Left renal cortex interstitium (tissue), 4 donors: ENCODE measurements at places on chromosomes 6 and 20.

DNA sequence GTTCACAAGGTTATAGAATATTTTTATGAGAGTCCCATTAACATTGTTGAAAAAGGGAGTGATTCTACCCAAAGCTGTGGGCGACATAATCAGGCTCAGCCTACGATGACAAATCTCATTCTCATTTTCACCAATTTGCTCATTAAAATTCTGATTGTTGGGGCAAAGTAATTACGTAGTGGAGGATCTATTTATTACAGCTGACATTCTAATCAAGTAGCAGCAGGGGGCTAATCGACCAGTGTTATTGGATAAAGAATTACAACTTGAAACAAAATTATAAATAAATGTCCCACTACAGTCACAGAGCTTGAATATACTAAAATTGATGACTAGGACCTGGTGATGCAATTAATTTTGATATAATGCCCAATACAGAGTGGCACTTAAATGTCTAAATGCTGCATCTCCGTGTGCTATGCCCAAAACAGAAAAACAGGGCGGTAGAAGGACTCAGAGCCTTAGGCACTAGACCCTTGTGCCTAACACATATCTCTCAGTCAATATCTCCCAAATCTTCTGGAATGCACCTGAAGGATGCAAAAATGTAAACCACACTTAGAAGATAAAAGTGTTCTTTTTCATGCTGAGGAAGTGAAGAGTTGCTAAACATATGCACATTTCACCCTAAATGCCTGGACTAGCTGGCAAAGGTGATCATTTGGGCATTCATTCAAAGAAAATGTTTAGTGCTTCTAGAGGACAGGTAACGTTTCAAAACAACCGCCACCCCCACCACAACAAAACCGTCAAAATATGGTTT, 88.3 kb downstream of the CD24 start:
- no peak for DNase-seq

DNA sequence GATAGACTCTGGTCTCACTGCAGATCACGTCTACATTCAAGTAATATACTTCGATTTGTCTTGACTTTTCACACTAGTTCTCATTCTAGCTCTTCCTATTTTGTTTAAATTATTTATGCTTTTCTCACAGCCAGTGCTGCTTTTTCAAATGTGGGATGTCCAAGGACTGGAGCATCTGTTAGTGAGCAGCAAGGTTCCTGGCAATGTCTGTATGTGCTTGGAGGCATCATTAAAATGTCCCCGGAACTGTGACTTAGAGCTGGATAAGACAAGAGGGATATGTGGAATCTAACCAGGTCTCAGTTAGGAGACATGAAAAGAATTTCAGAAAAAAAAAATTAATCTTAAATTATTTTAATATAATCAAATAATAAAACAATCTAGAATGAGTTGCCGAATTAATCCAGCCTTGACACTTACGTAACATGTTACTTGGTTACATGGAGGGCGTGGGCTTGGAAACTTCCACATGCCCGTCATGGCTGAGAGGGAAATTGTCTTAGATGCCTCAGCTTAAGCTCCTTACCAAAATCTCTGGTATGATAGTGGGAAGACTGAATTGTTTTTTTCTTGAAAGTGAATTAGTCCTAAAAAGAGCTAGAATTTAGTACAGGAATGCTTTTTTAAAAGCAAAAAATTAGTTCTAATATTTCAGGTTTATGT, 21.4 kb upstream of the CARMIL1 start:
- DNase-seq: no peak

- no peak for DNase-seq
Measured at GRCh38 chr6:135428078-135428477, 69.5 kb downstream of the AHI1 start.

- no peak for DNase-seq
Measured at GRCh38 chr6:150686566-150686965, 86.9 kb downstream of the PLEKHG1 start.
